IMR-90 (cell line): ENCODE measurements at places on chromosomes 16 and 17. TPM values are rescaled to one million over a fixed set of nuclear protein-coding genes. Genes with fewer than 3 reads are reported as not detected.

SEZ6 gene
- total RNA-seq = not detected in 2 replicates

CAVIN1 gene
- 556 and 644 TPM in 2 replicates for total RNA-seq

HAS3 gene
- 0.28 and 0.36 TPM in 2 replicates for total RNA-seq

C16orf92 gene
- not detected in 2 replicates for total RNA-seq

PRSS33 gene
- not detected in 2 replicates for total RNA-seq

KRT23 gene
- 0.28 and 0.36 TPM in 2 replicates for total RNA-seq

GRCh38 chr17:42748908-42749798 is 4.3 kb upstream of the EZH1 start:
- peaks cover 5% of the 10 kb centered on the region; the same call in 1 of the 2 replicates for H3K4me1 ChIP-seq
- DNase-seq = no peak
- H3K27me3 ChIP-seq = peaks cover 27% of the 10 kb centered on the region
- no peak overlapping the region for H3K4me3 ChIP-seq
- H3K27ac ChIP-seq = no peak overlapping the region

- peaks cover 4% of the 10 kb centered on the region for H3K27me3 ChIP-seq
- DNase-seq = no peak
- no peak overlapping the region for H3K4me3 ChIP-seq
- no peaks in the 10 kb centered on the region for H3K36me3 ChIP-seq
- H3K27ac ChIP-seq = no peak overlapping the region
Observed at GRCh38 chr17:67056746-67057490, 12.6 kb downstream of the CACNG1 start.

DNA sequence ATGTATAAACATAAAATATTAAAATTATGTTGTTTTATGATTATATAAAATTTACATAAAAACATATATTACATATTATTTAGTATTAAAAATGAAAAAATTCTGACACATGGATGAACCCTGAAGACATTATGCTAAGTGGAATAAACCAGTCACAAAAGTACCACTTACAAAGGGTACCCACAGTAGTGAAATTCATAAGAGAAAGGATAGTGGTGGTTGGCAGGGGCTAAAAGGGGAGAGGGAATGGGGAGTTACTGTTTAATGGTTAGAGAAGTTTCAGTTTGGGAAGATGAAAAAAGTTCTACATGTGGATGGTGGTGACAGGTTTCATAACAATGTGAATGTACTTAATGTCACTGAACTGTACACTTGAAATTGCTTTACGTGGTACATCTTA is 41.4 kb downstream of the FBXL20 start:
- H3K36me3 ChIP-seq = no peaks in the 10 kb centered on the region
- no peaks in the 10 kb centered on the region for H3K27me3 ChIP-seq
- H3K4me3 ChIP-seq = no peak overlapping the region
- no peak overlapping the region for H3K27ac ChIP-seq
- peaks cover 3% of the 10 kb centered on the region for H3K4me1 ChIP-seq

DNA sequence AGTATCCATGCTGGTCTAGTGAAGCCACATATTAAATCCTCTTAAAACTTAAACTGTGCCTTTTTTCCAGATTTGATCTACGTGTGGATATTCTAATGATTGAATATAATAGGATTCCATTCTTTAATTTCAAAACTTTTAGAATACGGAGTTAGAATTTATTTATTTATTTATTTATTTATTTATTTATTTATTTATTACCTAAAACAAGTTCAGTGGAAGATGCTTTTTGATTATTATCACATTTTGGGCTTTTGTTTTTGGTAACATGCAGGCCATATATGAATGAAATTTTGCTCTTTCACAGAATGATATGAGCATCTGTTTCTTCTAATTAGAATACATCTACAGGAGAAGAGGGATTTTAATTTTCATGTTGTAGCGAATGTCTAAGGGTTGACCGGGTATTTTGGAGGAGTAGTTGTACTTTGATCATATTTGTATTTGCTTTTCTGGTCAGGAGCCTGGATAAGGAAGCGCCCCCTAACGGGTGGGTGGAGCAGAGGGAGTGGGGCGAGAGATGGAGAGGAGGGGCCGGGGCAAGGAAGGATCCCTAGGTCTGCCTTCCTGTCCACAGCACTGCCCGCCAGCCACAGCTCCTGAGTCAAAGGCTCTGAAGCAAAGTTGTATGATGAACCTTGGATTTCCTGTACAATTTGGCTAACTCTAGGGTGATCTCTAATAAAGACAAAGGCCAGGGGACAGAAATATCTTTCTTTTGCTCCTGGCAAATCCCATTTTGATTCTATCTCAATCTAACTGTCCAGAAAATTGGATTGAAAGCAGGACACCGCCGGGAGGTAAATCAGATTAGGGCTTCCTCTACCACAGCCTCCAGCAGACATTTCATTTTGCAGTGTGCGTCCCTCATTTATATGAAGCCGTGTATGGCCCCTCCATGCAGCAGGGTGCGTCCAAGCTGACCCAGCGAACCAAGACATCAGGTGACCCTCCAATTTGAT is 149.1 kb downstream of the PRKCA start:
- H3K27me3 ChIP-seq = no peaks in the 10 kb centered on the region
- H3K27ac ChIP-seq = no peak overlapping the region
- 0 out of 2 replicates have a peak, but pooled peaks cover 1% of the 10 kb centered on the region for H3K36me3 ChIP-seq
- no peak for DNase-seq

GRCh38 chr17:46044286-46044928 is 45.4 kb downstream of the STH start:
- H3K27ac ChIP-seq = no peak overlapping the region
- no peak overlapping the region for H3K4me3 ChIP-seq
- no peaks in the 10 kb centered on the region for H3K27me3 ChIP-seq
- peak; percentile 87 for DNase-seq

DNA sequence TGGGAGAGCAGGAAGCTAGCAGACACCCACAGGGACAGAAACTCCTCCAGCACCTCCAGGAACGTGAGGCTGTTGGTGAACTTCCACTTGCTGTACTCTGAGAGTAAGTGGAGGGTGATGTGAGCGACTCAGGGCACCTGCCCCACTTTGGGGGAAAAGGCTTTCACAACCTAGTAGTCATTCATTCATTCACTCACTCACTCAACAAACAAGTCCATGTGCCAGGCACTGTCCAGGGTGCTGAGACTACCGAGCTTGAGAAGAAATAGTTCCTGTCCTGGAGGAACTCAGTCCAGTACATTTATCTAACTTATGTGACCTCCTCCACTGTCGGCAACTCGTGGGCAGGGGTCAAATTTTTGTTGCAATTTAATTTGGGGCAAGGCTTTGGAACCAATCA is 26.6 kb downstream of the LGALS9 start:
- H3K36me3 ChIP-seq = no peaks in the 10 kb centered on the region
- no peak overlapping the region for H3K27ac ChIP-seq
- no peak overlapping the region for H3K4me3 ChIP-seq
- peak; percentile 18 for DNase-seq
- peaks cover 6% of the 10 kb centered on the region; the same call in 1 of the 2 replicates for H3K27me3 ChIP-seq

GRCh38 chr17:44206825-44207155 is 7.1 kb upstream of the ATXN7L3 start:
- H3K27ac ChIP-seq = no peak overlapping the region
- H3K27me3 ChIP-seq = no peaks in the 10 kb centered on the region
- peaks cover 22% of the 10 kb centered on the region for H3K4me1 ChIP-seq
- H3K4me3 ChIP-seq = no peak overlapping the region
- DNase-seq = no peak

DNA sequence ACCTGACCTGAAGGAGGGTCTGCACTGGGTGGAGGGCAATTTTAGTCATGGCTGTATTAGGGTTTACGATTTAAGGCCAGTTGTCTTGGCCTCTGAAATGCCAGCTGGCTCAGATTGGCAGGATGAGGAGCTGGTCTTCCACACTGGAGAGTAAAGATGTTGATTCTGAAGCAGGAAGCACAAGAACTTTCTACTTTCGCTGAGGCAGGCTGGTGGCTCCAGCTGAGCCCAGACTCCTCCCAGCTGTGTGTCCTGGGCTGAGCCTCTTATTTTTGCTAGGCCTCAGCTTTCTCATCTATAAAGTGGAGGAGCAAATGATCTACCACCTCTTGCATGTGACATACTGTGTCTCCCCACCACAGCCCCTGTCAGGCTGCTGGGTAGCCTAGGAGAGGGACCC is 74.4 kb downstream of the MRM1 start:
- no peak overlapping the region for H3K4me3 ChIP-seq
- no peak for DNase-seq
- H3K27me3 ChIP-seq = peaks cover 22% of the 10 kb centered on the region
- no peak overlapping the region for H3K27ac ChIP-seq

DNA sequence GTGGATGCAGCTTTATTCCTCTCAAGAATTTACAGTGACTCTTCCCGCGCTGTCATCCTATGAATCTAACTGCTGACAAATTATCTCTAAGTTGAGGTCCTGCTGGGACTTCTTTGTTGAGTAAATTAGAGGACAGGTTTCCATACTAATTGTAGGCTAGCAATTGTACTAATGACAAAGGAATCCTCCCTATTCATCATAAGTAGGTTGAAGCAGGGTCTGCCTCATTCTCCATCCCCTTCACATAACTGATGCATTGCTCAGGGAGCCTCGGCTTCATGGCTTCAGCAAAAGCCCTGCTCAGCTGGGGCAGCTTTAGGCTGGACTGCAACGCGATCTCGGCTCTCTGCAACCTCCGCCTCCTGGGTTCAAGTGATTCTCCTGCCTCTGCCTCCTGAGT is 83.1 kb upstream of the IRX6 start:
- DNase-seq = no peak
- H3K4me3 ChIP-seq = no peak overlapping the region
- H3K27me3 ChIP-seq = no peaks in the 10 kb centered on the region
- no peak overlapping the region for H3K27ac ChIP-seq
- no peaks in the 10 kb centered on the region for H3K36me3 ChIP-seq

DNA sequence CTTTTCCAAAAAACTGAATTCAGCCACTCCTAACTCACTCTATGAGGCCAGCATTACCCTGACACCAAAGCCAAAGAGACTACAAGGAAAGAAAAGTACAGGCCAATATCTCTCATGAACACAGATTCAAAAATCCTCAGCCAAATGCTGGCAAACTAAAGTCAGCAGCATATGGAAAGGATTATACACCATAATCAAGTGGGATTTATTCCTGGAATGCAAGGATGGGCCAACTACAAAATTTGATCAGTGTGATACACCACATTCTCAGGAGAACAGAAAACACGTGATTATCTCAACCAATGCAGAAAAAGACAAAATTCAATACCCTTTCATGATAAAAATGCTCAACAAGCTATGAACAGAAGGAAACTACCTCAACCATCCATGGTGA is 7.7 kb upstream of the AATK start:
- no peaks in the 10 kb centered on the region for H3K27me3 ChIP-seq
- DNase-seq = no peak
- no peaks in the 10 kb centered on the region for H3K36me3 ChIP-seq
- H3K27ac ChIP-seq = no peak overlapping the region

DNA sequence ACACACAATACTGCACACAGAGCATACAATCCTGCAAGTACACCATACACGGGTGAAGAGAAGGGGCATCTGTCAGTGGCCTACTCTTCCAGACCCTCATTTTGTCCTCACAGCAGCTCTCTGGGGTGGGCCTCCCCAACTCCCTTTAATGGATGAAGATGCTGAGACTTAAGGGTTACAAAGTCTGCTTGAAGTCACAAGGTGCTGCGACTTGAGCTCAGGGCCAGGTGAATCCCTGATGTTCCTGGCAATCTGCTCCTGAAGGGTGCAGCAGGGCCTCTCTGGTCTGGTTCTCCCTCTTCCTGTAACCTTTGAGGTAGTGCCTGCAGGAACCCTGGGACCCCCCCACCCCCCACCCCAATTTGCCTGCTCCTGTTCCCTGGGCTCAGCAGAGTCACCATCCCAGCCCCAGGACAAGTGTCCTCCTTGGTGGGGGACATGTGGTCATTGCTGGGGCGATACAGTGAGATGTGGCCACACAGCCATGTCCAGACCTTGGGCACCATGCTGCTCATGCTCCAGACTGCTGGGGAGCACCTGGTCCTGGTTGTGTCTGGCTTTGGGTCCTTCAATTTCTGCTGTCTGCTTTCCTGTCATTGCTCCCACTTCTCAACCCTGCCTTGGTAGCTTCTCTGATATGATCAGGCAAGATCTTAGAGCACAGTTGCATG is 107.5 kb downstream of the METRNL start:
- no peaks in the 10 kb centered on the region for H3K36me3 ChIP-seq
- H3K4me1 ChIP-seq = peaks cover 13% of the 10 kb centered on the region
- no peak for DNase-seq
